ENCODE measurements at places on chromosomes 11 and 22.

DNA sequence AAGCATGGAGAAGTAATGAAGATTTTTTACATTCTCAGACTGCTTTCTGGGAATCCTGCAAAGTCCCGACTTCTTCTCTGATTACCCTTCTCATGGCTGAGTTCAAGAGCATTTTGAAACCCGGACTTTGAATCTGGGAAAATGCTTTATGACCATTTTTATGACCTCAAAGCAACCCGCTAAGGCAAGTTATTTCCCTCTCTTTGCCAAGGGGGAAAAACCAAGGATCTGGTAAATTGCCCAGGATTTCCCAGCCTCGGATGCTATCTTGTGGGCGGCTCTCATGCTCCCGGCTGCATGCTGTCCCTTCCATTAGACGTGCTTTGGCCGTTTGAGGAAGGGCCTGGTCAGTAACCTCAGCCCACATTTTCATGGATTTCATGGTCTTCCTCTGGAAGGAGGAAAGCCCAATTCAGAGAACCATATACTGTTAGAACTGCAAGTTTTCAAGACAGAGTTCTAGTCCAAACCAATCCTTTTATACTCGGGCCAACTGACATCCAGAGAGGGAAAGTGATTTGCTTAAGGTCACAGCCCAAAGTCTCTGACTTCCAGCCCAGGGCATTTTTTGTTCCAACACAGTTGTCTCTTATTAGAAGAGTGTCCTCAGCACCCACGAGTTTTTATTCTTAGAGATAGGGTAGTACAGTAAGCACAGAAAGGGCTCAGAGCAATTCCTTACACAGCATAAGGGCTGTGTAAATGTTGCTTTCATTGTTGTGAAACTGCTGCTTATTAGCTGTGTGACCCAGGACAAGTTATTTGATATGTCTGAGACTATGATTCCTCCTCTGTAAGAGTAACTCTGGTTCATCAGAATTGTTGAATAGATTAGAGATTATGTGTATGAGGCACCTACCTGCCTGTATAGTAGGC, 77.4 kb downstream of the NAV2 start:
- DNase-seq: peak; percentile 77

DNA sequence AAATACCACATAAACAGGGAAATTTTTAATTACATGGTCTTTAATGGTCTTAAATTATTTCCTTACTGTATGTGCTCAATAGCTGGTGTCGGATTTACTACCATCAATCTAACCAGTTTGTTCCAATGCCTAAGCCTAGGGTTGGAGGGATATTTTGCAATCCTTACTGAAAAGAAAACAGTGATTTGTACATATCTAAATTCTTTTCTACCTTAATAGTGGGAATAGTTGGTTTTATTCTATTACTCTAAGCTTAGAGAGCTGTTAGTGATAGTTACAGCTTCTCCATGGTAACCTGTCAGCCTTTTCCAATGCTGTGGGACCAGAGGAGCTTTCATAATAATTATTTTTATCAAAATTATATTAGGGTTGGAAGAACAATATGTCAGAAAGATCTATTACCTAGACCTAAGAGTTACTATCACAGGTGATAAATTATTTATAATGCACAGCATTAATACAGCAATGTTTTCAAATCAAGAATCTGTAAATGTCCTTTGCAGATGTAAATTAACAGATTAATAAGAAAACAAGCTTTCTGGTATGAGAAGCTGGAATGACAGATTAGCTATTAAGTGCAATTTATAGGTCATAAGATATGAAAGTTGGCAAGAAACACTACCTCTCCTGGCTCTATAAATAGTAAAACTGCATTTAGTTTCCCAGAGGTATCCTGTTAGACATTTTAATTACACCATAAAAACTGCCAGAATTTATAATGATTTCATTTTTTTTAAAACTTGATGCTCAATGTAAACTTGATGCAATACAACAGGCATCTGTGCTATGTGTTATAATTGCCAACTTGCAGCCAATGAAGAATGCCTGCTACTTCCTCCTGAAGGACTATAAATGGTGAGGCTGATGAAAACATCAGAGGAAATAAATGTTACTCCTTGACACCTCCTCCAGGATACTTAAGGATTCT, 262.0 kb upstream of the PITPNB start:
- DNase-seq: peak; percentile 42

DNA sequence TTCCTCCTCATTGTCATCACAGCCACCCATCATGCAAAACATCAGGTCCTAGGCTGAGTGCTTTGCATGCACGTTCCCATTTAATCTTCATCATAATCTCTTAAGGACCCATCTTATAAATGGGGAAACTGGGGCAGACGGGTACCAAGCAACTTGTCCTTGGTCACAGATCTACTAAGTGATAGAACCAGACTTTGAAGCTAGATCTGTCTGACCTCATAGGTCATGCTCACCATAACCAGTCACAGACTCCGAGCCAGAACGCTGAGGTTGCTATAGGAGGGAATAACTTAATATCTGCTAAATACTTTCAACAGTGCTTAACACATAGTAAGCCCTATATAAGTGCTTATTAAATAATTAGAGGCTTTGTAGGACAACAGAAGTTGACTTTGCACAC, 37.7 kb downstream of the POU2AF3 start:
- no peak for DNase-seq

- no peak for DNase-seq
Observed at GRCh38 chr22:26295563-26296126, 126.4 kb downstream of the SEZ6L start.

- DNase-seq: no peak
Observed at GRCh38 chr11:134536677-134537076, 124.6 kb upstream of the B3GAT1 start.

GRCh38 chr11:66845143-66845875, 2.1 kb downstream of the RCE1 start:
- no peak for DNase-seq

DNA sequence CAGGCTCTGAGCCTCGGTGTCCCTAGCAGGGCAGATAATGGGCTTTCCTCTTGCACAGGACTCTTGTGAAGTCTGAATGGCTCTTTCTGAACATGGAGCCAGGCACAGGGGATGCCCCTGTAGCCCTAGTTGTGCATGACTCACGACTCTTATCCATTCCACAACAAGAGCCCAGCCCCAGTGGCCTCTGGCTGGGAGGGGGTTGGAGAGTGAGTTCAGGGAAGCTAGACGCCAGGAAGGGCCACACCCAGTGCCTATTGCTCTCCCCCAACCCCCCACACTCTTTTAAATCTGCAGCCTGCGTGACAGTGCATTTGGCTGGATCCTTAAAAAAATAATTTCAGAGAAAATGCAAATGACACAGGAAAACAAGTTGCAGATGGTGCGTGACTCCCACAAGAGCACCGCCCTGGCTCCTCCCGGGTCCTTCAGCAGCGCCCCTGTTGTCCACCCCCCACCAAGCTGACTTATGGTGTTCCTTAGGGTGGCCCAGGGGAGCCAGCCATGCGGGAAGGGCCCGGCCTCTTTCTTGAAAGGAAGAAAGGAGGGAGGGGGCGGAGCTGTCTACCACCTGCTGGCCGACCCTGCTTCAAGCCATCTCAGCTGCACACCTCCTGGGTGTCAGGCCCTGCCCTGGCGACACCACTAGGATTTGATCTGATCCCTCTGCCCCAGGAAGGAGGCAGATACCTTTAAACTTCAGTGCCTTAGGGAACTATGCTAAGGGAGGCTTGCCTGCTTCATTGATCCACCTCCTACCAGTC, 74.7 kb downstream of the MN1 start:
- peak; percentile 93 for DNase-seq

- no peak for DNase-seq
Observed at GRCh38 chr11:94926271-94926625, 47.1 kb downstream of the CWC15 start.

DNA sequence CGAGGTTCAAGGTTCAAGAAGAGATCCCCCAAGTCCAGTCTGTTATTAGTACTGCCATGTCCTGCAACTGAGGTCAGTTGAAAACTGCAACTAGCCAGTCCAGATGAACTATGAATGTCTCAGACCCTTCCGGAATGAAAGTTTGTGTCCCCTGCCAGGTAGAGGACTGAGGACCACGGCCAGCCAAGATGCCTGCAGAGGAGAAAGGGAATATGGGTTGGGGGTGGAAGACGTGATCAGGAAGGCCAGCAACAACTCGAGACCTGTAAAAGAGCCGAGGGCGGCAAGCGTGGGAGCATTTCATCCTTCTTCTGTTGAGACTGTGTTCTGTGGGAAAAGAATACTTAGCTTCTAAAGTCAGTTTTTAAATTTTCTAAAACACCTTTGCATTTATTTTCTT, 572.4 kb upstream of the B3GAT1 start:
- no peak for DNase-seq

DNA sequence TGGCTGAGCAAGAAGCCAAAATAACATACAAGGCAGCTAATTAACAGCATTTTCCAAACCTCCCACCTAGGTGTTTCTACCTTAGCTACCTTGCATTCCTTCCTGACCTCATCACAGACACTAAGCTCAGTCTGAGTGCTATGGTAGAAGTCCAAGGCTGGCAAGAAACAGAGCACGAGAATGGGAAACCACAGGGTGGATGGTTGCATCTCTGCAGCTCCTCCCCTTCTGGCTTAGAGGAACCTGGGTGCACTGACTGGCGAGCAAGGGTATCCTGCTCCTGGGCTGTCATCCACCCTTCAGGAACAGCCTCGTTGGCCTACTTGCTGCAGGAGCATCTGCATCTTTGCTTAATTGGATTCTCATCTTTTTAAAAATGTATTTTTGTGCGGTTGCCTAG, 73.1 kb upstream of the KIRREL3 start:
- DNase-seq: no peak

DNA sequence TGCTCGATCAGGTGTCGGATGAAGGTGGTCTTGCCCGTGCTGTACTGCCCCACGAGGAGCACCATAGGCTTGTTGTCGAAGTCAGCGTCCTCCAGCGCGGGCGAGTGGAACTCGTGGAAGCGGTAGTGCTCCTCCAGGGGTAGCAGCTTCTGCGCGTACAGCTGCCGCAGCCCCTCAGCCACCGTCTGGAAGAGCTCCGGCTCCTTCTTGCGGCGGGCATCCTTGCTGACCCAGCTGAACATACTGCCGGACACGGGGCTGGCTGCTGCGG, 263 bp downstream of the EHD1 start:
- no peak for DNase-seq

GRCh38 chr11:129041611-129042018, 98.9 kb upstream of the TP53AIP1 start:
- DNase-seq: peak; percentile 7

DNA sequence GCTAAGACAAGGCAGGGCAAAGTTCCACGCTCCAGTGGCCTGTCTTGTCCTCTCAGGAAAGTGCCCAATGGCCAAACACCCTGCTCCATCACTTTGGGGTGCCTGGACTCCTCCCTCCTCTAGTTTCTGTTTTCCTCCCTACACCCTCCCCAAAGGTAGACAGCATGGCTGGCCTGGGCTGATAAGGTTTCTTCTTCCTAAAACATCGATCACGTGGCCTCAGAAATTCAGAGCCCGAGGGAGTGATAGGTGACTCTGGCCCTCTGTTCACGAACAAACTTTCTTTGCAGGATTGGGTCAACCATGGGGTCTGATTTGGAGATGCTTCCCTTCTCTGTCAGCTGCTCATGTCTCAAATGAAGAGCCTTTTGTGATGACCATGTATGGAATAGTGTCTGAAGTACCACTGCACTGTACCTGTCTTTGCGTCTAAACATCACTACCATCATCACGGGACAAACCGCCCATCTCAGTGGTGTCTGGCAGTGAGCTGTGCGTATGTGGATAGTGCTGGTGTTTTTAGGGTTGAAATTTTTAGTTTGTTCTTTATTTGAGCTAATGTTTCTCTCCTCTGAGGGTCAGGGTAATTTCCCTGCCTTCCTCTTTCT, 6.1 kb downstream of the MICAL2 start:
- no peak for DNase-seq

- peak; percentile 35 for DNase-seq
Observed at GRCh38 chr22:24156141-24156912, 25.0 kb upstream of the SUSD2 start.

DNA sequence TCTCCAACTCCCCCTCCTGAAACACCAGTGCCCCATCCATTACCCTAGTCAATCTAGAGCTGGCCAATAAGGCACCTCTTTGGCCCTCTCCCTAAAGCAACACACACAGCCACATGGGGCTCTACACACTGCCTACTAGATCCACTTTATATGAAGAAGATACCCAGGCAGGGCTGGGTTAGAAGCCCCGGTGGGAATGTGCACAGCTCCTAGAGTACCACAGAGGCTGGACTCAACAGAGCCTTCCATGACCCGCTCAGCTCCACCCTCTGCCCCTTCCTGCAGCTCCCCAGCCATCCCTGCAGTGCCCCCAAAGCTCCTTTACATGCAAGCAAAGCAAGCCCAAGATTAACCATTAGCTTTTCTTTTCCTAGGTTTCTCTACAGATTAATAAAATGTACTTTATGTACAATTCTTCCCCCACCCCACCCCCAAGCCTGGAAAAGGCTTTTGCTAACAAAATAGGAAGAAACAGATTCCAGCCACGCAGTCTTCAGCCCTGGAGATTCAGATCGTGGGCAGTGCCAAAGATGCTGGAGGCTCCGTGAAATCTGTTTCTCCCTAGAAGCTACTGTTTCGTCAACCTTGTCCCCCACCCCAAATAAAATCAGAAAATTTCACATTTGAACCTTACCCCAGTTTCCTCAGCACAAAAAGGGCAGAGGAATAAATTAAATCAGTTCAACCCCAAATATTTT, 51.8 kb downstream of the IGSF9B start:
- no peak for DNase-seq

DNA sequence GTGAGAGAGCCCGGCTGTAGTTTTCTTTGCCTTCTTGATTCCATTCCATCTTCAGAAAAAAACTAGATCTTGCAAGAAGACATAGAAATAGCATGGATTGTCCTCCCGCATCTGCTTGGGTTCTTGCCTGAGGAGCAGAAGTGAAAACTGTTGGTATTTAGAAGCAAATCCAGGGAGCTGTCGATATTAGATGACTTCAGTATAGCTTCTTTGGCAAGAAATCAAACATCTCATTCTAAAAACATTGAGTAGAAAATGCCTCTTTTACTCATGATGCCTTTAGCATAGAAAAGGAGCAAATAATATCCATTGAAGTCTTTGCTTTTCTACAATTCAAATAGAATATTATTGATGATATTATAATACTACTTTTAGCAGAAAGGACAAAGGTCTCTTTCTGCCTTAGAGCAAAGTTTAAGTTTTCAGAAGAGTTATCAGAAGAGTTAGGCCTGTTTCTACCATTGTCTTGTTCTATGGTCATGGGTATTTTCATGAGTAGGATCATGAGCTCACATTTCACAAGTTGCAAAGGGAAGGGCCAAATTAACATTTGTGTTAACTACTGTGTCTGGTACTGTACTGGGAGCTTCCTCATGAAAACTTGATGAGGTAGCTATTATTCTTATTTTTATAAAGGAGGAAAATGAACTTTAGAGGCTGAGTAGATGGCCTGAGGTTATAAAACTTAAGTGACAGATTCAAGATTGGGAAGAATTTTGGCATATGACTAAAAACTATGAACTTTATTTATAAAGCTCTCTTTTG, 49.7 kb downstream of the EXT2 start:
- no peak for DNase-seq

- DNase-seq: peak; percentile 47
Observed at GRCh38 chr11:77086521-77087472, 15.8 kb upstream of the OMP start.

GRCh38 chr11:86523738-86524619, 148.4 kb downstream of the ME3 start:
- DNase-seq: peak; percentile 93
